SK-N-DZ (cell line): ENCODE measurements at places on chromosomes 4 and X.

DNA sequence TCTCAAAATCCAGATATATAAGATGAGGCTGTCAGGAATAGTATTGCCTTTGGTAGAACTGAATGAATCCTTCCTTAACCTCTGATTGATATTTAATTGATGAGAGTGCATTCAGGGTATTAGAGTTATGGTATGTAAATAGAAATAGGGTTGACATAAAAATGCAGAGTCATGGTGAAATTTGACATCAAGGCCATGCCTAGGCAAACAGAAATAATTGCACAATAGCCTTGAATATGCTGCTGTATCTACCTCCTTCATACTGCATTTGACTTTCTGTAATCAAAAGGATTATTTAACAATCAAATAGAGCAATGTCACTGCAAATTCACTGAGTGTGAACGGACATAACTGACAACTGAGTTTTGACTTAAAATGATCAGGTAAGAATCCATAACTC, 1316.3 kb downstream of the STIM2 start:
- DNase-seq, result no peak

GRCh38 chr4:30716681-30717207, 3.4 kb upstream of the PCDH7 start:
- DNase-seq, result peak; percentile 67

DNA sequence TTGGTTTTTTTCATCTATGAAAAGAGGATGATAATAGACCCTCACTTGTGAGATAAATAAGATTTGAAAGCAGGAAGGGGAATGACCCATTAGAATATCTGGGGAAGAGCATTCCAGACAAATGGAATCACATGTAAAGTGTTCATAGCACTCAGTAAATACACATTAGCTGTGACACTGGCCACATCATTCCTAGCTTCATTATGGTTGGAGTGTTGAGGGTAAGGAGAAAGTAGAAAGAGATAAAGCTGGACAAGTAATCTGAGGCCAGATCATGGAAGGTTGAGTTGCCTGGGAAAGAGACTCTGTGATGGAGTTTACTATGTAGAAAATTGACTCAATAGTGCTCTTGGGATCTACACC, 6.9 kb upstream of the PGRMC1 start:
- DNase-seq, result no peak

GRCh38 chrX:35015621-35016020, 73.0 kb downstream of the FAM47B start:
- DNase-seq, result no peak

GRCh38 chr4:63898961-63899360, 510.3 kb downstream of the TECRL start:
- no peak for DNase-seq

DNA sequence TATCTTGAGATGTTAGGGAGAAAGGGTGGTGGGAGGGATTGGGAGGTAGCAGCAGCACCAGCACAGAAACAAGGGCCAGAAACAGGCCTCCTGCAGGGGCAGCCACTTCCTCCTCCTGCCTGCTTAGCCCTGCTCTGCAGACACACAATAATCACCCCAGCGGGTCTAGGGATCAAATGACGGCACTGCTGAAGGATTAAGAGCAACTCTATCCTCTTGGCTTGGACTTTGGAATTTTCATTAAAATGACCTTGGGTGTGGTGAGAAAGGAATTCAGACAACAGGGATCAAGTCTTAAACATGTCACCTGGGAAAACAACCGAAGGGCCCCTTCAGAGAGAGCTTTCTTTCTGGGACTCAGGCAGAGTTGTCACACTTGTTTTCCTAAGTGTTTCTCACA, 353.4 kb downstream of the SPRY1 start:
- DNase-seq, result no peak

- no peak for DNase-seq
Observed at GRCh38 chr4:22477136-22477812, 38.6 kb downstream of the ADGRA3 start.

GRCh38 chr4:14787894-14788293, 214.4 kb upstream of the CPEB2 start:
- DNase-seq, result no peak

- no peak for DNase-seq
Observed at GRCh38 chr4:3202836-3203820, 45.8 kb upstream of the MSANTD1 start.

GRCh38 chrX:63128509-63128908, 222.6 kb downstream of the SPIN4 start:
- DNase-seq, result peak; percentile 3

- no peak for DNase-seq
Observed at GRCh38 chrX:805988-806387, 175.4 kb downstream of the SHOX start.

DNA sequence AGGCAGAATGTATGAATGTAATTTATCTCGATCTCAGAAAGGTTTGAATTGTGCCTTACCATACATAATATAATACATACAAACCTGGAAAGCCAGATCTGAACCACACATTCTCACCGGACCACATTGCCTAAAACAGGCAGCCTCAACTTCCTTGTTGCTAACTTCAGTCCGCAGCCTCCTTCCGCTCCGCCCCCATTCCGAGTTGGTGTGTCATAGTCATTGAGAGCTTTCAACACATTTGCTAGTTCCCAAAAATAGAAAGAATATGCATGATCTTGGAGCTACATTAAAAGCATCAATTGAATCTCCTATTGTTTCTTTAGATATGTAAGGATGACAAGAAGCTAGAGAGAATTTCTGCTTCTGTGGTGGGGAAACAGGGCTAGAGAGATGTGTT, 127.2 kb downstream of the ARHGEF9 start:
- DNase-seq, result no peak

- DNase-seq, result no peak
Observed at GRCh38 chr4:153676984-153677383, 7.1 kb upstream of the TLR2 start.

DNA sequence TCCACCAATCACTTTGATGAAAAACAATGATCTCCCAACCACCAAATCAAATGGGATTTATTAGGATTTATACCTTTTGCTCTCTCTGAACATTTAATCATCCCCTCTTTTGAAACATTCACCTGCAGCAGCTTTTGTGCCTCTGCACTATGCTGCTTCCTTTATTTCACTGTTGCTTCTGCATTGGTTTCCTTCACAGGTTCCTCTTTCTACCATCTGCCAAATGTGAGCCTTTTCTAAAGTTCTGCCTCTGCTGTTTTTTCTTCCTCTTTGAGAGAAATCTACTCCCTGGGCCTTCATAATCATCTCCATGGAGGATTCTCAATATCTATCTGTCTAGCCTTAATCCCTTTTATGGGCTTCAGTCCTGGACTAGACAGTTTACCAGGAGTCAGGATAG, 24.7 kb downstream of the CUL4B start:
- no peak for DNase-seq

GRCh38 chrX:24245202-24245601, 68.7 kb downstream of the SUPT20HL2 start:
- DNase-seq, result no peak

DNA sequence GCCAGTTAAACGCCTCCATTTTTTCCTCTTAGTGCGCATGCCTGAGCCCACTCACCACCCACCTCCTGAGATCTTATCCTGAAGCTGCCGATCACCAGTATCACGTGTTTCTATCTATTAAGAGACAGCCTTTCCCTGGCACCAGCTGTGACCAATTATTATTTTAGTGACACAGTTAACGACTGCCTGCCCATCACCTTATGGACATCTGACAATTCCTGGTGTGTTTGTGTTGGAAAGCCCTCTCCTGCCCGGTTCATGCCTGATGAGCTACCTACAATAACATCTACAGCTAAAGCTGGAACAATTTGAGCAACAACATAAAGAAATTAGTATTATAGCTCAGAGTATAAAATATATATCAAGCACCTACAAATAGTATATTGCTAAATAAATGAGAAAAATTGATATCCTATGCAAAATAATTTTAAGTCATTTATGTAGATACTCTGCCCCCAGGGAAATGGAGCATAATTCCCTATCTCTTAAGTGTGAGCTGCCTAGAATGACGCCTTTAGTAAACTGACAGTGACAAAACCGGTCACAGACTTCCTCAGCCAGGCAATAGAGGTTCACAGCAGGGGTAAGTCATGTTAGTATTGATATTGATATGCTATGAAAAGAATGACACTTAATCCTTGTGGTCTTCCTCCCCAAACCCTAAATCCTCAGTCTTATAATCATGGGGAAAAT, 862.2 kb downstream of the TRAM1L1 start:
- DNase-seq, result no peak

DNA sequence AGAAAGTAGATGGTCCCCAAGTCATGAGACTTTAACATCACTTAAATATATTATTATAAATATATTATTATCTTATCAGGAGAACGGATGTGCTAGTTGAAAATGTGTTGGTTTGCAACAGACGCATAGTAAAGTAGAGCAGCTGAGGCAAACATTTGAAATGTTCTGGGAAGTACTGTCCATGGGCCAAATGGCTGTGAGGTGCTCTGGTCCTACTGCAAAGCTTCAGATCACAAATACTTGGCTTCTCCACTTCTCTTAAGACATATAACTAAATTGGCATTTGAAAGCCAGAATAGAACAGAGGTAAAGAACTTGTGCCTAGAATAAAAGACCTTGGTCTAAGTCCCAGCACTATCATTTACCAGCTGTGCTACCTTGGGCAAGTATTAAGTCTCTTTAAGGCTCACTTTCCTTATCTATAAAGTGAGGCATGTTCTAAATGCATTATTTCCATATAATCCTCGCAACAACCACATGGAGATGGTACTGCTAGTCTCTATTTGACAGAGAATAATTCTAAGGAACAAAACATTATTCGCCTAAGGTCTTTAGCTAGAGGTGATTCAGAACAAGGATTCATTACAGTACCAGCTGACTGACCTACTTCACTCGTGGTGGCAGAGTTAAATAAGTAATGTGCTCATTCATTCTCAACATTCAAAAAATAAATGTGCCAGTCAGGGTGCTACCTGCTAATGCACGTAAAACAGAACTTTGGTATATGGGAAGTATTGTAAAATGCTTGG, 297.1 kb downstream of the PPP3CA start:
- no peak for DNase-seq

DNA sequence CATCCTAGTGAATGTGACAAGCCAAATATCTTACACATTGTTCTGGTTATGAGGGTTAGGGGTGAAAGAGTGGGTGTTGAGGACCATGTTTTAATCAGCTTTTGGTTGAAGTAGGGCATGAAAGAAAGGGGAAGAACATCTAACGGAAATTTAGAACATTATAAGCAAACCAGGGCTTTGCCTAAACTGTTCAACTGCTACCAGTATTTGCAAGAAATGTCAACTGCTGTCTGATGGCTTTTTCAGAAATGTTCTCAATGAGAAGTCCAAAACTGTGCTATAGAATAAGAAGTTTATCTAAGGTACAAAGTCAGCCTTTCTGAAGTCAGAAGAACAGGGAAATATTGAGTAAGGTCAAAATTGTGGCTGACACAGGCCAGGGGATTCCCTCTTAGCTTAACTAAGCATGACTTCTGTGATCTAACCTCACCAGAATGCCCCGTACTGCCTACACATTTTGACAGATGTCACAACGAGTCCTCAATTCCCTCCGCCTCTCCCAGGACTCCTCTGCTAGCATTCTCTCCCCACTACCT, 67.1 kb downstream of the DTHD1 start:
- DNase-seq, result no peak

GRCh38 chr4:150145946-150146340, 67.7 kb downstream of the DCLK2 start:
- no peak for DNase-seq
